ENCODE measurements at places on chromosomes 3 and 15. TPM values are rescaled to one million over a fixed set of nuclear protein-coding genes. Genes with fewer than 3 reads are reported as not detected.

GRCh38 chr3:127208483-127209100 is 15.7 kb downstream of the PRR23E start:
- DNase-seq, result no peak
- H3K36me3 ChIP-seq, result no peaks in the 10 kb centered on the region
- no peak overlapping the region for H3K4me3 ChIP-seq
- no peak overlapping the region for H3K27ac ChIP-seq
- no peaks in the 10 kb centered on the region for H3K27me3 ChIP-seq

- H3K4me1 ChIP-seq, result 0 out of 2 replicates have a peak, but pooled peaks cover 4% of the 10 kb centered on the region
- H3K27ac ChIP-seq, result no peak overlapping the region
- no peaks in the 10 kb centered on the region for H3K27me3 ChIP-seq
- no peak for DNase-seq
- H3K36me3 ChIP-seq, result no peaks in the 10 kb centered on the region
Observed at GRCh38 chr15:85045615-85046014, 64.0 kb downstream of the PDE8A start.

The SLC28A1 gene
- total RNA-seq, result not detected

The GOLGA8G gene
- not detected for total RNA-seq

The BCL2A1 gene
- not detected for total RNA-seq

All from GM23338 (cell line).